A549 treated with ZK216348 at 1 μM for 4 hours (cell line): ENCODE measurements at places on chromosomes 6 and 20. TPM values are rescaled to one million over a fixed set of nuclear protein-coding genes. Genes with fewer than 3 reads are reported as not detected.

The OPN5 gene
- not detected in 5 replicates for total RNA-seq

The GSTA1 gene
- not detected in 5 replicates for total RNA-seq

The CST2 gene
- total RNA-seq, result 0.28 to 0.83 TPM (median 0.50 TPM) in 4 of 5 replicates, not detected in the other

The TP53TG5 gene
- not detected in 5 replicates for total RNA-seq

The FKBP1C gene
- total RNA-seq, result 1.6 to 2.3 TPM (median 1.9 TPM) in 5 replicates

The TRIM10 gene
- not detected in 5 replicates for total RNA-seq

The TNF gene
- 0.08 TPM in 1 of 5 replicates, not detected in the others for total RNA-seq
